ENCODE measurements at places on chromosomes 6 and 20.

DNA sequence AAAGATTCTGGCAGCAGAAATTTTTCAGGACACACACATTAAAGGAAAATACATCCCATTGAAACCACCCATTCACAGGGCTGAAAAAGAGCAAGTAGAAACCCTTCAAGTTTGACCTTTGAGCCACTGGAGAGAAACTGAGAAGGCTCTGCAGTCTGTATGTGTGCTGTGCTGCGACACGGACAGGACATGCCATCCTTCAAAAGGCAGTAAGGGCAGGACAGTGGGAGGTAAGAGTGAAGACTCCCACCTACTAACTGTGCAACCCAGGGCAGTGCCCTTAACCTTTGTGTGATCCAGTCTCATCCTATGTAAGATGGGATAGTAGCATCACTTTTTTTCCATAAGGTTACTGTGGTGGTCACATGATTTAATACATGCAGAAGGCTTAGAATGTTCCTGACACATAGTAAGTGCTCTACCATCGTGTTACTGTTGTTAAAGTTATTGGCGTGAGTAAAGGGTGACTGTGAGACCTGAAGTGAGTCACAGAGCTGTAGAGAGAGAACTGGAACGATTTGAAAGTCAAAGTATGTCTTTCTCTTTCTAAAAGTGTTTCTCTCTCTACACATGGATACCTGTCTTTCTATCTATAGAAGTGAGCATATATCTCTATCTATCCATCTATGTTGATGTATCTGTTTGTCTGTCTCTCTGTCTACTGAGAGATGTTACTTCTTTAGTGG, 153.7 kb upstream of the OLIG3 start:
- no peak for DNase-seq

- DNase-seq, result no peak
Measured at GRCh38 chr6:113995634-113996033, 24.7 kb upstream of the HDAC2 start.

- DNase-seq, result no peak
Measured at GRCh38 chr6:17677602-17678001, 29.1 kb downstream of the NUP153 start.

GRCh38 chr6:69542494-69542893, 254.3 kb downstream of the LMBRD1 start:
- DNase-seq, result no peak

DNA sequence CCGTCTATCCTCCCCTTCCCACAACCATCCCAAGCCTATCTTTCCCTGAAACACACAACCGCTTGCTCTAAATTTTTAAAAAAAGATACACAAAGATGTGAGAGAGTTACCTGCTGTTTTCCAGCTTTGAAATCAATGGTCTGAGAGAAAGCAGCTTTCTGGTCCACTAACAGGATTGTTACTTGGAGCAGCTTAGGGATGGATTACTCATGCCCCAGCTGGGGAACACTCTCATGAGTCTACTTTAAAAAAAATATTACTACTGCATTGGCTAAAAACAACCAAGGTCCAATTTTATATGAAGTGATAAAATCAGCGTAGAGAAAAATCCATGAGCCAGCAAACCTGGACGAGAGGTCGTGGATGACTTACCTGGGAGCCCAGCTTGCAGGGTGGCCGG, 29.6 kb upstream of the FOXC1 start:
- no peak for DNase-seq

DNA sequence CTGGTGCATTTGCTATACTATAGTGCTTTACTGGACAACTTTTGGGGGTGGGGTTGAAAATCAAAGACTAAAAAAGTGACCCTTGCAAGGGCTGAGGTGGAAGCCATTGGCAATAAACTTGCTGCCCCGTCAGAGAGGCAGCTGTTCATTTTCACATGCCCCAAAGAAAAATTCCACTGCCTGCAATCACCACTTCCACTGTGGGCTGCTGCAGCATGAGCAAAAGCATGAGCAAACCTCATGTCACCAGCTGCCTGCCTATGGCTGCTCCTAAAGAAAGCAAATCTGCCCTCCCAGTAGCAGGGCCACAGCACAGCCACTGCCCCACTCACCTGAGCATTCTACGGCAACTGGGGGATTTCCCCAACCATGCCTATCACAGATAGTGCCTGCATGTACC, 290.0 kb downstream of the PAX1 start:
- no peak for DNase-seq

GRCh38 chr6:139376604-139377218, 2.3 kb upstream of the CITED2 start:
- no peak for DNase-seq

- DNase-seq, result no peak
Measured at GRCh38 chr20:62958388-62959100, 6.0 kb downstream of the SLC17A9 start.

DNA sequence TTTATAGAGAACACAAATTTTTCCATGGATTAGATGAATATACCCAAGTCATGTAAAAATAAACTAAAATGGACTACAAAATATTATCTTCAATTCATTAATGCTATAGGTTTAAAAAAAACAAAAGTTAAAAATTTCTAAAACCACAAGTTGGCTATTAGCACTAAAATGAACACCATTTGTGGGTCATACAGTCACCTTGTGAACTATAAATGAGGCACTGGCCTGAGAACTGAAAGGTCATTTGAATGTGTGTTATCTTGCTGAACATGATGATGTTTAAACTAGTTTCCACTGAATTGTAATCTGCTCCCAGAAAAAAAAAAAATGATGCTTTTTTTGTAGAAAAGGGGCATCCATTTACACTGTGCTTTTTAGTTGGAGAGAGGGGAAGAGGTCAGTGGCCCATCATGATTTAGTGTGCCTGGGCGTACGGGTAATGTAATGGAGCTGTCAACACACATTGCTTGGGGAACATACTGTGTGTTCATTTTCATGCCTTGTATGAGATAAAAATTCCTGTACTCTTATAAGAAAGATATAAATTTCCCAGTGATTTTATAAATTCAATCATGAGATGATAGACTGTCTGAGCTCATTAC, 96.6 kb upstream of the FKBP1C start:
- DNase-seq, result no peak

GRCh38 chr6:74749211-74750147, 456.4 kb downstream of the COL12A1 start:
- DNase-seq, result no peak

DNA sequence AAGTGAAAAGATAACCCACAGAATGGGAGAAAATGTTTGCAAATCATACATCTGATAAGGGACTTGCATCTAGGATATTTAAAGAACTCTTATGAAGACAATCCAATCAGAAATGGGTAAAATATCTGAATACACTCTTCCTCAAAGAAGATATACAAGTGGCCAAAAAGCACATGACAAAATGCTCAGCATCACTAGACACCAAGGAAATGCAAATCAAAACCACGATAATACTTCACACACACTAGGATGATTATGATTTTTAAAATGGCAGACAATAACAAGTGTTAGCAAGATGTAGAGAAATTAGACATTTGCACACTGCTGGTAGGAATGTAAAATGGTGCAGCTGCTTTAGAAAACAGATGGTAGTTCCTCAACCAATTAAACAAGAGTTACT, 34.8 kb upstream of the SIRT5 start:
- DNase-seq, result no peak

Data from COR-L47 (cell line).